ENCODE measurements at places on chromosomes 6 and 20.

GRCh38 chr6:67666177-67666964, 968.7 kb upstream of the ADGRB3 start:
- DNase-seq = no peak

GRCh38 chr20:38184101-38184500, 19.0 kb upstream of the TGM2 start:
- no peak for DNase-seq

DNA sequence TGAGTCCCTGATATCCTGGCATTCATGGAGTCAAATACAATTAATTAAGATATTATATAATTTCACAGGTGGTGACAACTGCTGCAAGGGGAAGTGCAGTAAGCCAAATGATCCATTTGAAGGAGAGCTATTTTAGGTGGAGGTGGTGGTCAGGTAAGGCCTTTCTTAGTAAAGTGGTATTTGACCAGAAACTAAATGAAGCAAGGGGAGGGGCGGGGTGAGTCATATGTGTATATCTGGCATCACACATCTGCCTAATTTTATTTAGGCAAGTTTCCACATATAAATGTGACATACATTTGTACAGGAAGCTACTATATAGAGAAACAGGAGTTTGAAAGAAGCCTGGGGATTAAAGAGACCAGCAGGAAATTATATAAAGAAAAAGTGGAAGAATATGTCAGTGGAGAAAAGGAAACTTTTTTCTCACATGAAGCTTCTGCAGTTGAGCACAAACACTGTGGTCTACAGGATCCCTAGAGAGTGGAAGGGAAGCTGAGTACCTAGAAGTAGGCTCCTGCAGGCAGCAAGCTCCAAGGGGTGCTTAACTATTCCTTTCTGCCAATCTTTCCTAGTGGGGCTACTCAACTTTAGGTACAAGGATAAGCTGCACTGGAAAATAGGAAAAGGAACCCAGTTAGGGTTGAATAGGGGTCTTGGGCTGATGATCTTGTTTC, 99.6 kb downstream of the OGFRL1 start:
- no peak for DNase-seq

- DNase-seq = no peak
Observed at GRCh38 chr6:41637194-41638001, 870 bp upstream of the MDFI start.

GRCh38 chr6:52139985-52140680, 46.0 kb upstream of the IL17A start:
- DNase-seq = no peak

DNA sequence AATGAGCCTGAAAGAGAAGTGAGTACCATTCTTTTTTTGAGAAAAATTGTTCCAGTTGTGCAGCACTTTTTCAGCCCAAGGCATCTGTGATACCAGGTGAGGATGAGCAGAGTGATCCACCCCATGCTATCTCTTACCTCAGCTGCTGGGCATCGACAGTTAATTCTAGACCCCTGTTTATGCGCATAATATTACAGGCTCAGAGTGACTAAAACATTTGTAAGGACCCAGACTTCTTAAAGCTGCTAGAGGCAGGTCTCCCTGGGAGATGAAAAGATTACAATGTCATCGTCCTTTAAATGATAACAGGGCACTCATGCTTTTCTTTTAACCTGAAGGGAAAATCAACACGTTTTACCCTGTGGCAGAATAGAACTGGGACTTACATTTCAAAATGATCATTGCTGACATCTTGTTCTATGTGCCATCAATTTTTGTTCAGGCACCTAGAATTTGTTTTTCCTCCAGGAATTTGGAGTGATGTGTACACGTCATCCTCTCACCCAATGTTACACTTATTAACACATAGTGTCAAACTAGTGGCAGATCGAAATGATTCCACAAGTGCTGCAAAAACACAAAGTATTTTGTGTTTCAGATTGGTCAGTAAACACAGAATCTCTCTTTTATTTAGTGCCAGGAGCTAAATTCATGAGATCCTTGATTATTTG, 684.6 kb downstream of the UTRN start:
- no peak for DNase-seq
